ENCODE measurements at places on chromosomes 12 and 14.

DNA sequence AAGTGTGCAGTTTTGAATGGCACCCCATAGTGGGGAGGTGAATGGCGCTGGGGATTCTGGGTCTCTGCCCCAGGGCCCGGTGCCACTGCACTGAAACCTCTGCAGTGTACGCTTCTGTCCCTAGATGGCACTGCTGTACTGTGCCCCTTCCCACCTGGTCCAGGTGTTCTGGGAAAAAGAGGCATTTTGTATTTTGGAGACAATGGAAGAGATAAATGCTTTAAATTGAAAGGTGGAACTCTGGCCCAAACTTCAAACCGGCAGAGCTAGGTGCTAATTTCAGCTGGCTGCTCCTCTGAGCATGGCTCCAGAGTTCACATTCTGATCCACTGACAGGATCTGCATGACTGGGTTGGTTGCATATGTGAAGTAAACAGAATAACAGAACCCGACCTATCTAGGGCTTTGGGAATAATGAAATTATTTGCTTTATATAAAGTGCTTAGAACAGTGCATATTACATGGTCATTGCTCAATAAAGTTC is 52.2 kb downstream of the KRT80 start:
- no peak for DNase-seq

DNA sequence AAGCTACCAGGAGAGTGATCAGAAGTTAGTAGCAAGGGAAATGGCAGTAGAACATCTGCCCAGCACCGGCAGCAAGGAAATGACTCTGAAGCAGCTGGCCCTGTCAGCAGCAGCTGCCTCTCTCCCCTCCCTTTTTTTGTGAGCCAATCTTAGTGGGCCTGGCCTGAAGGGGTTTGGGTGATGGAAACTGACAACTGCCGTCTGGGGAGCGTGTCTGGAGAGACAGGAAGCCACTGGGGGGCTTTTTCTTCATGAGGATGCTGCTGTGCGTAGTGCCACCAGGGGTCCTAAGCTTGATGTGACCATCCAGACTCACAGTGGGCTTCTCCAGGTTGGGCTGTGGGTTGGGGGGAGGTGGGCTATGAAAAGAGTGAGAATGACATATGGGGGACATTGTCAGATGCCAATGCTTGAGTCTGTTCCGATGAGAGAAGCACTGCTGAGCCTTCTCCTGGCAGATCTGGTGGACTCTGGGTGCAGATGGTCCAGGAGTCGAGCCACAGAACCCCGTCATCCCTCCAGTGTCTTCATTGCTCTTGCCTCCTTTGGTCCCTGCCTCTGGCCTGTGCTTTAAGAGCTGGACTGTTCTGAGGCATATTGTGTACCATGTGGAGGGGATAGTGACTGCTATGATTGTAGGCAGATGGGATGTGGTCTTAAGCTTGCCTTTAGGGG is 87.6 kb upstream of the HIF1A start:
- peak; percentile 68 for DNase-seq

GRCh38 chr14:66884149-66884548 is 305.1 kb upstream of the GARIN2 start:
- no peak for DNase-seq

GRCh38 chr12:96701856-96702255 is 205.2 kb upstream of the NEDD1 start:
- DNase-seq = no peak

- no peak for DNase-seq
Observed at GRCh38 chr12:71562676-71563595, 100.7 kb downstream of the ZFC3H1 start.

DNA sequence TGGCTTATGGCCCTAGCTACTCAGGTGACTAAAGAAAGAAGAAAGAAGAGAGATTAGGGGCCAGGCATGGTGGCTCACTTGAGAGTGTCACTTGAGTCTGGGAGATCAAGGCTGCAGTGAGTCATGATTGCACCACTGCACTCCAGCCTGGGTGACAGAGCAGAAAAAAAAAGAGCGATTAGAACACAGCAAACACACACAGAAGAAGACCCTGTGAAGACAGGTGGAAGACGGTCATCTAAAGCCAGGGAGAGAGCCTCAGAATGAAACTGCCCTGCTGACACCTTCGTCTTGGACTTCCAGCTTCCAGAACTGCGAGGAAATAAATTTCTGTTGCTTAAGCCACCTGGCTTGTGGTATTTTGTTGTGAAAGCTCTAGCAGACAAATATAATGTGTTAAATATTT is 17.5 kb upstream of the PPP1CC start:
- DNase-seq = no peak

DNA sequence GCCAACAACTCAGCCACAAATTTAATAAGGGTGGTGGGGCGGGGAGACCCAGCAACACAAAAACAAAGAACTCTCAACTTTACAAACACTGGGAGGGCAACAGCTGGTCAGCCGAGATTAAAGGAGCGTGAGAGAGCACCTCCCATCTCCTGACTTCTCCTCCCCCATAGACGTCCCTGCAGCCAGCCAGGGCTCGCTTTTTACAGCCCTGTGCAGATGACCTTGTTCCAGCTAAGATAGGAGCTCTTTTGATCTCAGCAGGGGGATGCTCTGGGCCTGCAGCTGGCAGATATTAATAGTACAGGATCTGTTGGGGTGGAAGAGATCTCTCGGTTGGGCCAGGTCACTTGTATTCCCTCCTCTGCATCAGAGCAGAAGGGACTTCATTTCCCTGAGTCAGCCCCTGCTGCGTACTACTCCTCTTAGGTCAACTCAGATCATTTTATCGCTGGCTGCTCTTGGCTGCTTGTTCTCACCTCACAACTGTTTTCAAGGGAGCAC is 475.8 kb downstream of the RAD51B start:
- peak; percentile 72 for DNase-seq

- DNase-seq = no peak
Observed at GRCh38 chr14:90905531-90905930, 89.3 kb upstream of the TTC7B start.

DNA sequence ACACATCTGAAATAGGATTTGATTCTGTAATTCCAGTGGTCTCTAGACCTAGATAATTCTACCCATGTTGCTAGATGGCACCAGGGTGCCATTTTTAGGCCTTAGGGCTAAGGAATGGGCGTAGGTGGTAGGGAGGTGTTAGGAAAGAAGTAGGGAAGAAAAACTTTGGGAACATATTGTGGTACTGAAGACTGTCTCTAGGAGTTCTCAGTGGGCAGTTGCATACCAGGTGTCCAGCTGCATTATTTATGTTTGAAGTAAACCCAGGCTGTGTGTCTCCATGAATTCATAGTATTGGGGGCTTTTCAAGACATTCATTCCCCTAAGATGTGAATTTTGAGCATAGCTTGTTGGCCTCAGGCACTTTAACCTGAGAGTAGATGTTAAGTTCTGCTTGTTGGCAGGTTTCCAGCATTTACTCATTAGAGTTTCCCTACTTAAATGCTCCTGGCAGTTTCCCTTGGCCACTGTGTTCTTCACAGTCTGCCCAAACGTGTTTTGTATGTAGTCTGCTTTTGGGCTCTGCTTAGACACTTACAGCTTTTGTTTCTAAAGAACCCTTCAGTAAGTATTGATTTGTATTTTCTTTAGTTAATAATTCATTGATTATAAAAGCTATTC is 31.5 kb upstream of the CCT2 start:
- DNase-seq = no peak

GRCh38 chr14:45641541-45641940 is 388.5 kb upstream of the MIS18BP1 start:
- DNase-seq = no peak

DNA sequence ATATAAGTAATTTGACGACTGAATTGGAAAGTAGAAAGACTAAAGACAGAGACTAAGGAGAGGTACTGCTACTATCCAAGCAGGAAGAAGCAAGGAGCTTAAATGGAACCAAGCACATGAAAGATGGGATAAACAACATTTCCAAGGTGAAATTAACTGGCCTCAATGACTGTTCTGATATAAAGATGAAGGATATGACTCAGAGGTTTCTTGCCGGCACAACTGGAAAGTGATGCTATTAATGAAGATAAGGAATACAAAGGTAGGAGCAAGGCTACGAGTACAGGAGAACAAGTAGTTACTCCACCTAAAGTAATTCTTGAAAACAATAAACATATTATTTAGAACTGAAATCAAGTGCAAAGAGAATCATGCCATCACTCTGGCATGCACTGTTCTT is 6.4 kb downstream of the SNX6 start:
- no peak for DNase-seq

- DNase-seq = peak; percentile 78
Observed at GRCh38 chr14:54567639-54568561, 972 bp downstream of the SAMD4A start.

DNA sequence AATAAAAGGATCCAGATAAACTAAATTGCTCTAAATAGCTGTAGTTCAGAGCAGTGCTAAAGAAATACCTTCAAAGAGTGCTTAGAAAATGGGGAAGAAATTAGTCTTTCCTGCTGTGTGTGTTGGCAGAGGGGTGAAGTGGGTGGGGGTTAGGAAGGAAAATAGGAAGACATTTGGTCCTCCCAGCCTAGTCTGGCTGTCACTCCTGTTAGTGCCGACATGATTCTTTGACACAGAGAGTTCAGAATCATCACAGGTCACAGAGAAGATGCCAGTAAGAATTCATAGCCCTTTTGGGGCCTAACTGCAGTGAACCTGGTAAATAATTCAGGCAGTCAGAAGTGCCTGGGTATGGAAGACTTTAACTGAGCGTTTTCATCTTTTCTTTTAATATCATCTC is 74.8 kb downstream of the FLRT2 start:
- no peak for DNase-seq

- DNase-seq = no peak
Observed at GRCh38 chr12:12178559-12178958, 88.3 kb downstream of the LRP6 start.

DNA sequence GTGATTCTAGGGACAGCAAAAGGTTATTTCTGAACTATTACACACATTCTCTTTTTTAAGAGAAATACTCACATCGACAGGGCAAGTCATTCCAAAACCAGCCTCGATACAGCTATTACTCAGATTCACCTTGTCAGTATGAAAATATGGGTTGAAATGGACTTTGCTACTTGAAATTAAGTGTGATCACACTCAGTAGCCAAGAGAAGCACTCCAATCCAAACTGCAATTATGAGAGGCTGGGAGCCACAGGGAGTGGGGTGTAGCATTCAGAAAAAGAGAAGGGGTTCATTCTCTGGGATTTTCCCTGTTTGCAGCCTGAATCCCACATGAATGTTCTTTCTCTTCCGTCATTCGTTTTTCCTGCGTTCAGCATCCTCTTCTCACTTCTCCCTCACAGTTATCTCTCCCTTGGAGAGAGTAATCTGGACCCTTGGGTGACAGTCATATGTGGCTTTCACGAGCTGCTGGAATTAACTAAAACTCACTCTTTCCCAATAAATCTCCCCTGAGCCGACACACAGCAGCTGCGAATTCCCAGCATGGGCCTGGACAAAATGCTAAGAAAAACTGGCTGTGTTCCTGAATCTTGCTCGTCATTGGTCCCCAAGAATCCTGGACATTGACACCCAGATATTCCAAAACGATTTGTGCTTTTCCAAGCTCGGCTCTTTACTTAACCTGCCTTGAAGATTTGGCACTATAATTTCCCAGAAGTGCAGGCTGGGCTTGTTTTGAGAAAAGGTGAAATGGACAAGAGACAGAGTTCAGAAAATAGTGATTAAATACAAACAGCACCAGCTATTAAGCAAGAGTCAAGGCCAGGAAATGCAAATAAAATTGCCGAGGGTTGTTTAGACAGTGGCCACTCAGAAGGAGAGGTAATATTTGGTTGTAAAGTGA is 199.5 kb upstream of the PLEKHG7 start:
- peak; percentile 64 for DNase-seq

- no peak for DNase-seq
Observed at GRCh38 chr12:12278899-12279298, 12.1 kb upstream of the LRP6 start.

DNA sequence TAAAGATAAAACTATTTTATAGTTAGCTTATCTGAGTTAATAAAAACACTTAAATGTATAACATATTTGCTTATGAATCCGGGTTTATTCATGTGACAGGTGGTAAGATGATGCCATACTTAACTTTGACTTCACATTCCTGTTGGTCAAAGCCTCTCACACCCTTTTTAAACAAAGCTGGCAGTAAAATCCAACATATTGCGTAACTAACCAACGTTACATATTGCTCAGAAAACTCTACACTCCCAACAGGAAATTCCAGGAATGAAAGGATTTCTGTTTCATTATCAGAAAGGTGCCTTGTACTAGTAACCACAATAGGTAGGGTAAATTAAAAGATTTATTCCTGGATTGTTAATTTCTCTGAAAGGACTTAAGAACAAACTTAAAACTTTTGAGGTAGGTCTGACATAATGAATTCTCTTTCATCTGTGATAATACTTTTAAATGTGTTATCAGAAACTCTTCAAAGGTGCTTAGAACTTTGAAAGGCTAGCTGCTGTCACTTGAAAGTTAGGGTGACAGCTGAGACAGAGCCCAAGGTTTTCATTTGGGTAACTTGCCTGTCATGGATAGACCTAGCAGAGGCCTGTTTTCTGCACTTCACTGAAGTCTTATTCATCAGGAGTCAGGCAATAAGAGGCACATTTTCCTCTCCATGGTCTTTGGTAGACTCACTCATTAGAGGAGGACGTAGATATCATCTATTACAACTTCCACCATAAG is 23.8 kb upstream of the CATSPERB start:
- DNase-seq = no peak

DNA sequence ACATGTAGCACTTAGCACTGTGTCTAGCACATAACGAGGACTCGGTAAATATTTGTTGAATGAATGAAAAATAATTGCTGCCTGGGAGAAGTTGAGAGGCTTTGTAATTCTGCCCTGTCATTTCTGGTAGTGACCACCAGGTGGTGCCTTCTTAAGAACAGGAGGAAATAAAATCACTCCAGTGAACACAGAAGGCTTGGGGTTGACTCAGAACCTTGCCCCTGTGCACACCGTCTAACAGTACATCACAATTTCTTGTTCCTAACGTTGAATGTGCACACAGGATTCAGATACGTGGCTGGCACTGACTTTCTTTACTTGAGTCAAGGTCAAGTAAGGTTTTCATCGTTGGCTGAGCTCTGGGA is 91.8 kb downstream of the RGS6 start:
- DNase-seq = no peak

DNA sequence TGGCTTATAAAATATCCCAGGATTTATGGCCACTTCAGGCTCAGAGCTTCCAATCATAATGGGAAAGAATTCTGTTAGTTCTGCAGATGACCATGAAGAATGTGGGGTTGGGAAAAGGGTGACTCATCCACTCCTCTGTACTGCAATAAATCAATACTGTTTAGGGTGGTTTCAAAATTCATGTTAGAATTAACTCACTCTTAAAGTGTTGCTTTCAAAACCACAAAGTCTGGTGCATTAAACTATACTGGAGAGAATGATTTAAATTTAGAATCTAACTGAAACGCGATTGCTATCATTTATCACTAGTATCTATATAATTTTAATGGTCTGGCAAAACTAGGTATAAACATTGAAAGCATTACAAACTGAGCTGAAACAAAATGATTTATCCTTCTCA is 798 bp downstream of the CCDC198 start:
- no peak for DNase-seq

DNA sequence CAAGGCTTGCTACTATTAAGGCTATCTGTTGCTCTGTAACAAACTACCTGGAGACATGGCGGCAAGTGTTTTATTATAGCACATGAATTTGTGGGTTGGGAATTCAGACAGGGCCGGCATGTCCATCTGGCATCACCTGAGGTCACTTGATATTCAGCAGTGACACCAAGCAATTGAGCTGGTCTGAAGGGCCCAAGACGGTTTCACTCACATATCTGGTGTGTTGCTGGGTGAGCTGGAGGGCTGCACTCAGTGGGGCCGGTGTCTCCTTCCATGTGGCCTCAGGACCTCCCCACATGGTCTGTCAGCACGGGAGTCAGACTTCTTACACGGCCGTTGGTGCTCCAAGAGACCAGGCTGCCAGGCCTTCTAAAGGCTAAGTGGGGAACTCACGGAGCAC is 52.4 kb upstream of the SCN8A start:
- no peak for DNase-seq

Data from right hindlimb (tissue), 1 donor.